CD4-positive, alpha-beta T cell treated with Interleukin-15 for 4 hours (primary cell): ENCODE measurements at places on chromosomes 1 and 21.
A peak's percentile ranks its signal among the peaks of the same experiment; 100 is the strongest.

DNA sequence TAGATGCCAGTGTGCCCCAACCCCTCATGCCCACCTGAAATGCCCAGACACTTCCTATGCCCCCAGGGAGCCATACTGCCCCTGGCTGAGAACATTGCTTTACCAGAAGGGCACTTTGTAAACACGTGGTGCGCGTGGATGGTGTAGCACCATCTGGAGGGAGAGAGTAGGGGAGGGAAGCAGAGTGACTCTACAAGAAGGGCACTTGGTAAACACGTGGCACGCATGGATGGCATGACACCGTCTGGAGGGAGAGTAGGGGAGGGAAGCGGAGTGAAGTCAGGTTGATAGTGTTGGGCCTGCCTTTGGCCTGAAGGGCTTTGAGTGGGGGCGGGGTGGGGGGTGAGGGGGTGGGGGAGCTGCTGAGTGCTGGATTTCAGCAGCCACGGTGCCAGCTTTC is 324.0 kb upstream of the VAMP3 start:
- DNase-seq: no peak

DNA sequence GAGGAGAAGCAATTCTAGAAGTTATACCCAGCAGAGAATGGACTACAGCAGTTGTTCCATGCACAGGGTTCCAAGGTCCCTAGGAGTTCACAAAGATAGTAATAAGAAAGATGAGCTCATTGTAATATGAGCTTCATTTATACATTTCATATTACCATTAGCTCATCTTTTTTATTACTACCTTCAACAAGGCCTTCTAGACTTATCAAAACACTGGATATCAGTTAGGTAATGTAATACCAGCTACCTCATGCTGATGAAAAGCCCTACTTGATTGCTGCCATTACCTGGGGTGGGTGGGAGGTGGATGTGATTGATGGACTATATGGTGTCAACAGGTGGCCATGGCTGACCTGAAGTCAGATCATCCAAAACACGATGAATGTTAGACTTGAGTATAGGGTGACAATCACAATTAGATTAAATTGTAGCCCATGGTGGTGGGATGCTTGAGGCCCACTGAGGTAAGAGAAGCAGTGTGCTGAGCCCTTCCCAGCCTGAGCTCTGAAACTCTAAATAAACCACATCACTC is 34.1 kb downstream of the SPATA46 start:
- no peak for DNase-seq

DNA sequence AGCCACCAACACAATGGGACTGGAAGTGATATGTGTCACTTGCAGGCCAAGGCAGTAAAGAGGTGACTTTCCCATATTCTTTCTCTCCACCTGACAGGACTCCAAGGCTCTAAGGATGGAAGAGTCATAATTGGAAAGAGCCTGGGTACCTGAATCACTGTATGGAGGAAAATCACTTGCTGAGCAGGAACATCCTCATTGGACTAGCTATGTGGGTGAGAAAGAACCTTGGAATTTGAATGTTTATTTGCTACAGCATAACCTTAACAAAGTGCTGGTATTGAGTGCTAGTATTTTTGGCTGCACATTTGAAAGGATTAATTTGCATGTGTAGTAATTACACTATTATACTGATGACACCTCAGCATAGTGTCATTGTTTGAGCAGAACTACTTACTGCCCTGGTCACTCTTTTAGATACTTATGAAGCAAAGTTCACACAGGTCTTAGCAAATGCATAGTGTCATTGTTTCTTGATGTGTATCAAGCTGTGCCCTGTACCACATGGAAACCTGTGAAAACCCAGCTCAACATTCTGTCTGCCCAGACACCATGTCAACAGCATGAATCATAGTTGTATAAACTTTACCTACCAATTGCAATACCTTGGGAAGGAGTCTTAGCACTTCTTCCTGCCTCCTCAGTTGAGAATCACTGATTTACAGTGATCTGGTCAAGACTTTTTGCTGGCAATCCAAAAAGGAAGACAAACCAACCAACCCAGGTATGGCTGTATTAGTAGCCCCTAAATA is 5.1 kb upstream of the S100A10 start:
- DNase-seq: no peak

DNA sequence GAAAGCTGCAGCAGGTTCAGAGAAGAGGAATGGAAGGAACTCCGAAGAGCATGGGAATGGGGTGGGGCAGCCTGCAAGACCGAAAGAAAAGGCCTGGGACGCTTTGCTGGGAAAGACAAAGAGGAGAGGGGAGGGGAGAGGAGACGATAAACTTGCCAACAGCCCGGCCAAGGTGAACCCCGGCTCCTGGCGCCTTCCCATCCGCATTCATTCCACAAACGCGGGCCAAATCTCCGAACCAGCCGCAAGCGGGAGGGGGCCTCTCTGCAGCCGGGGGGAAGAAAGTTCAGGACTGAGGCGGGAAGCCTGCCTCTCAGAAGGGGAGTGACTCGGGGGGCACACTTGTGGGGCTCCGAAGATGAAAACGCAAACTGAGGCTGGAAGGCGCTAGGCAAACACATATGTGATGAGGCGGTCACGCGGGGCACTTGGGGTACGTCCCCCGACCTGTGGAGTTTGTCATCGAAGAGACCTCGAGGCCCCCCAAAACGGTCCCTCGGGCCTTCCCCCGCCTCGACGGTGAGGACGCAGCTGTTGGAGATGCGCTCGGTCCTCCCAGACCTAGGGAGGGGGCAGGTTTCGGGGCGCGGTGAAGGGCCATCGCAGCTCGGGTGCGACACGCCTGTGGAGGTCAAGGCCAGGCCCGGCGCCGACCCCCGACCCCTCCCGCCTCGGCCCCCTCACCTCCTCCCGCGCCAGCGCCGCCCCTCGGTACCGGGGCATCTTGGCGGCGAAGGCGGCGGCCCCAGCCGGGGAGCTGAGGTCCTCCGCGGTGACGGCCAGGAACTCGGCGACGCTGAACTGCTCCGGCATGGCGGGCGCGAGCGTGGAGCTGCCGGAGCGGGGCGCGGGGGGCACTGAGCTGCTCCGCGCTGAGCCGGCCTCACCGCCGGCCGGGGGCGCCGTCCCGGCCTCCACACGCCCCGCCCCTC is at the start of gene ASAP3:
ASAP3 (minus strand) TSS at position 859 of the 932 bp plus-strand sequence; CDS start at position 813, 46 bp downstream.
- no peak for DNase-seq

GRCh38 chr1:8219530-8219929 is 98.4 kb upstream of the SLC45A1 start:
- no peak for DNase-seq

DNA sequence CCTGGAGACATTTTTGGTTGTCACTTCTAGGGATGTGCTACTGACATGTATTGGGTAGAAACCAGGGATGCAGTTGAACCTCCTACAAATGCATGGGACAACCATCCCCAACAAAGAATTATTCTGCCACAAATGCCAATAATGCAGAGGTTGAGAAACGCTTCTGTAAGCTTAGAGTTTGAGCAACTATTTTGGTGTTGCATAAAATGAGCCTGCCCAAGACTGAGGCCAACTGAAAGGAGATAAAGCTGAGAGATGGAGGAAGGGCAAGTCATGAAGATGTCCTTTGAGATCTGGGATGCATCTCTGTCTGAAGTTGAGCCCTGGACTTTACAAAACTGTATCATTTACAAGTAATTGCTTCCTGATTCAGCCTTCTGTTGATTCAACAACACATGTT is 106.9 kb downstream of the KCNJ15 start:
- no peak for DNase-seq

- DNase-seq: no peak
These were observed 15.6 kb downstream of the SZT2 start for GRCh38 chr1:43405219-43405875.

DNA sequence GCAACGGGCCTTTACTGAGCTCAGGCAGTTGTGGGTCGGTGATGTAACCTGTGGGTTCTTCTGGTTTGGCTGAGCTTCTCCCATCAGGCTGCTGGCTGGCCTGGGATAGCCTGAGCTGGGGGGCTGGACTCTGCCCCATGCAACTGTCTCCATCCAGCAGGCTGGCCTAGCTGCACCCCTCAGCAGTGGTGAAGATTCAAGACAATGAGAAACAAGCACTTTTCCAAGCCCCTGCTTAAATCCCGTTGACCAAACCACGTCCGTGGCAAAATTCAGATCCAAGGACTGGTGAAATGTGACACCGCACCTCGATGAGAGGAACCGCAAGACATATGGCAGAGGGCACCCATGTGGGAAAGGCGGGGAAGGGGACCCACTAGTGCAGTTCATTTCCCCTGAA is 25.6 kb downstream of the PRSS38 start:
- no peak for DNase-seq

- no peak for DNase-seq
These were observed 183.6 kb downstream of the FOXD2 start for GRCh38 chr1:47621483-47621882.

- no peak for DNase-seq
These were observed 36.5 kb upstream of the LRRC3 start for GRCh38 chr21:44418876-44419230.

DNA sequence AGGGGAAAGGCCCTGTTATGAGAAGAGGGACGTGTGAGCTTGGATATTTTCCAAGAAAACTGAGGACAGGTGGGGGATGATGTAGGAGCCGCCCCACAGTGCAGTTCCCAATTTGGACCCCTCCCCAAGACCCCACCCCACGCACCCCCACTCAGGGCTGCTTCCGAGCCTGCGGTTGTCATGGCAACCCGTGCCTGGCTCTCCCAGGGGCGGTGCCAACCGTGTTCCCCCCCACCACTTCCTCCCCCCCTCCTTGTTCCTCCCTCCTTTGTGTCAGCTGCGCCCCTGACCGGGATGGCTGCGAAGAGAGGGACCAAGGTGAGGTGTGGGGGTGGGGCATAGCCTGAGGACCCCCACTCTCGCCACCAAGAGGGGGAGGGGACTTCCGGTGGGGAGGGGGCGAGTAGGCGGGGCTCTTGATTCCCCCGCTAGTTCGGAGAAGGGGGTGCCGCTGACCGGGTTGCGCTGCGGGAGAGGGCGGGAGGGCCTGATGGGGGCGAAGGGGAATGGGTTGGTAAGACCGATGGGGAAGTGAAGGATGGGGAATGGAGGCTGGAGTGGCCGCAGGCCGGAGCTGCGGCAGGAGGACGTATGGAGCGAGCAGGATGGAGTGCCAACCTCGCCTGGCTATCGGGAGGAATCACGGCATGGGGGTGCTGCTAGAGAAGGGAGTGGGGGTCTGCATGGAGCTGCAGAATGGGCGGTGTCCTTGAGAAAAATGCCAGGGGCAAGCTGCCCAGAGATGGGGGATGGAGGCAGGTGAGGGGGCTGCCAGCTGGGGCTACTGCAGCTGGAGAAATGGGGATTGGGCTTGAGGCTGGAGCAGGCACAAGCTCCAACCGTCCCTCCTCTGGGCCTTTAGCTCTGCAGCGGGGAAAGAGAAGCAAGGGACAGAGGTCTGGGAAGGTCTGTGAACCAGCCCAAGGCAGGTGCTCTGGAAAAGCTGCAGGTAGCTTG is 953 bp downstream of the TRIM46 start:
- DNase-seq: peak; percentile 71

DNA sequence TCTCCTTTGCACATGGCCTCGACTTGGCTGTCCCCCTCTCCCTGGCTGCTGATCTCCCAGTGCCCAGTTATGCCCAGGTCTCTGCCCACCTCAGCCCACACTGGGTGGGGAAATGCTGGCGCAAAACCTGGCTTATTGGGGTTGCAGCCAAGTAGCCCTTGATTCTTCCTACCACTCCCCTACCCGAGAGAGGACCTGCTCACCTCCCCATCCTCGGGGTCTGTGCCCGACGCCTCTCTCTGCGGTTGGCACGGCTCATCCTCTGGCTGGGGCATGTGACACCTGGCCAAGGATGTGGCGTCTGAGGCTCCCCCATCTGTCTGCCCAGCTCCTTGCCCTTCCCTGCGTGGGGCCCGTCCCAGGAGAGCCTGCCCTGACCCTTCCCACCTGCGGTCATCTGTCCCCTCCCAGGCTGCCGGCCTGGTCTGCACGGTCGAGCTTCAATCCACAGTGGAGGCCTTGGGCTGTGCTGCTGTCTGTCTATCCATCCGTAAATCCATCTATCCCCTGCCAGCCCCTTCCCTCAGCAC is 6.5 kb upstream of the PEX10 start:
- DNase-seq: no peak

- no peak for DNase-seq
These were observed 90.8 kb upstream of the TNFSF4 start for GRCh38 chr1:173297798-173298391.

DNA sequence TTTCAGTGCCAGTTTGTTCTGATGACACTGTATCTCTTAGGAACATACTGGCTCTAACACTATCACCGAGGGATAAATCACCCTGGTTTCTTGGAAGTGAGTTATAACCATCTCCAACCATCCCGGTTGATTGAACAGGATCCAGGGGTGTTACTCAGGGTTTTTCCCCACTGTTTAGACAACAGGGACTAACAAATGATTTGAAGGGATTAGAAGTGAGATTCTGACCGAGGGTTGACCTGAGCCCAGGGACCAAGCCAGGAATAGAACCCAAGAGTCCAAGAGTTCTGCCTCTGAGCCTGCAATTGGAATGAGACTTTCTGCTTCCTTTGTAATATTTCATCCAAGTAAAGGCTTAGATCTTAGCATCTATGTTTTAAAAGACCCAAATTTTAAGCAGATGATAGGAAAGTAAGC is 154.0 kb downstream of the DHRS3 start:
- DNase-seq: no peak

DNA sequence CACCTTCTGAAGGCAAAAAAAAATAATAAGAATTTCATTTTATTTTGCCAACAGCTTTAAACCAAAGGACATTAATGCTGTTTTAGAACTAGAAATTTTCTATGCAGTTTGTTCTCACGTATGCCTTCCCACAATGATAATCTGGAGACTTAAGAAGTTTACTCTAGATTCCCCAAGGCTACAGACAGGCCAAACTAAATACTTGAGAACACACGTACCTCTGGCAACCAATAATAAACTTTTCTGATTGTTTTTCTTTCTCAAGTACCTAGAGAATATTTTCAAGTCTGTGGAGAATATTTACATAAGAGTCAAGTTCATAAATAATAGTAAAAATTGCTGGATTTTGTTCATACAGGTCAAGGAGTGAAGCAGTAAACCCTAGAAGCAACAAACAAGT is 15.9 kb downstream of the CLDN8 start:
- no peak for DNase-seq

DNA sequence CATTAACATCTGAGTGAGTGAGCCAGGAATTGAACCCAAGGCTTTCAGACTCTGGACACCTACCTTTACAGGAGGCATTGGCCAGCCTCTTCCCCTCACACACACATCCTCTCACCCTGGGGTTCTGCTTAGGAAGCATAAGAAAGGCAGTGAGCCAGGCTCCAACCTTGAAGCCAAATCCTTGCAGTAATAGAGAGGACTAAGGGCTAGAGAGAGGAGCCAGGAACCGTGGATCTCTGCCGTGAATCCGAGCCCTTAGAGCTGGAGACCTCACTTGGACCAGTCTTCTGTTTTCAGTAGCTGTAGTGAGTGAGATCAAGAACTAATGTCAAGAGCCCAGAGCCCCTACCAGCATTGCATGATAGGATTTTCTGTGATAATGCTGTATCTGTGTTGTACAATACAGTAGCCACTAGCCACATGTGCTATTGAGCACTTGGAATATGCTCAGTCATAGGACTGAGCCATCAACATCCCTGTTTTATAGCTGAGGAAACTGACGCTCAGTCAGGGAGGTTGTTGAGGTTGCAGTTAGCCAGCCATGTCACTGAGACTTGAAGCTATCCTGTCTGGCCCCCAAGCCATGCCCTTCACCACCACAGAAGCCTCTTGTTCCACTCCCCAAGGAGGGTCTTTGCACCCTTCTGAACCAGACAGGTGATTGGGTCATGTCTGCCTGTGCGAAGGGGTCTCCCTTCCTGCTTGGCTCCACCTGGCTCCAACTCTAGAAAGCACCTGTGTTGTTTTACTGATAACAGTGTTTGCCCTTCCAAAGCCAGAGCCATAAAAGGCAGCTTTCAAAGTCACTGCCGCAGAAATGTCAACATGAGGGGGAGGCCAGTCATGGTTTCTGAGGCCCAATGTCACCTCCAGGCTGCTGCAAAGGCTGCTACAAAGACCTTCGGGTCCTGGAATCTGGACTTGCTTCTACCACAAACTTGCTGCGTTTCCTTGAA is 101.1 kb upstream of the JUN start:
- no peak for DNase-seq
